ENCODE measurements at places on chromosomes 7 and 10.

DNA sequence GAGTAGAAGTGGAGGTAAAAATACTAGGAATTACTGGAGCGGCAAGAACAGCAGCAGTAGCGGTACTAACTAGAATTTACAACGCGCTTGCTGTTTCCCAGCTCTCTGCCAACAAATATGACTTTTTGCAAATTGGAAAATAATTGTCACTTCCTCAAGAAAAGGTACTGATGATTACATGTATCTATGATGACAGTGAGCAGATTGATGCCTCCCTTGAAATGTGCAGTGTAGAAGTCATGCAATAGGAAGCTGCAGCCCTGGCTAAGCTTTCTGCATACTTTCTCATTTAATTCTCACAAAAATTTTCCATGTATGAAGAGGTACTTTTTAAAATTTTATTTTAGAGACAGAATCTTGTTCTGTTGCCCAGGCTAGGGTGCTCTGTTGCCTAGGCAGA lies 49.9 kb downstream of the ANK3 start:
- DNase-seq, result no peak

GRCh38 chr10:4189281-4189680 lies 404.3 kb upstream of the KLF6 start:
- DNase-seq, result no peak

DNA sequence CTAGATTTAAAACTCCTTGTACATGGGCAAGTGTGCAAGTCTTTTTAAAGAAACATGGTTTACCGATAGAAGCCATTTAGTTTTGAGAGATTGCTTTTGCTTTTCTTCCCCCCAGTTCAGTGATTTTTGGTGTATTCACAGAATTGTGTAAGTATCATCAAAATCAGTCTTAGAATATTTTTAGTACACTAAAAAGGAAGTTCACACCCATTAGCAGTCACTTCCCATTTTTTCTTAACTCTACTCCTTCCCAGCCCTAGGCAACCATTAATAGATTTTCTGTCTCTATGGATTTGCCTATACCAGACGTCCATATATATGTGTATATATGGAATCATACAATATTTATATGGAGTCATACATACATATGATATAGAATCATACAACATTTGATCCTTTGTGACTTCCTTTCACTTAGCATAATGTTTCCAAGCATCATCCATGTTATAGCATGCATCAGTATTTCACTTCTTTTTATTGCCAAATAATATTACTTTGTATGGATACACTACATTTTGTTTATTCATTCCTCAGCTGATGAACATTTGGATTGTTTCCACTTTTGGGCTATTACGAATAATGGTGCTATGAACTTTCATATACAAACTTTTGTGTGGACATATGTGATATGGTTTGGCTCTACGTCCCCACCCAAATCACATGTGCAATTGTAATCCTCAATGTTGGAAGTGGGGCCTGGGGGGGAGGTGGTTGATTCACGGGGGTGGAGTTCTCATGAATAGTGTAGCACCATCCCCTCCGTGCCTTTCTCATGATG lies 16.5 kb upstream of the ARL4A start:
- no peak for DNase-seq

DNA sequence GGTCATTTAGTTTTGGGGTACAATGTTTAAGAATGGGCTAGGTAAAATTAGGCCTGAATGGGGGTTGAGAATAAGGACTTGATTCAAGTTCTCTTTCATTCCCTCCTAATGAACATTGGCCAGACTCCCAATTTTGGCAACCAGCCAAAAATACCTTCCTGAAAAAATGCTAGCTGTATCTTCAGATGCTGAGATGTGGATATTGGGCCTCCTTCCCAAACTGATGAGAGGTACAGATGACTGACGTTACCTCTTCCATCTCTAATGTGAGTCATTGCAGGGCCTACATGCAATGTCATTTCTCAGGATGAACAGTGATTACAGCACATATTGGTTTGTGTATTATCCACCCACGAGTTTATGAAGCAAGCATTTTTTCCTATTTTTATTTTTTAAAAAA lies 151.6 kb downstream of the SND1 start:
- no peak for DNase-seq

DNA sequence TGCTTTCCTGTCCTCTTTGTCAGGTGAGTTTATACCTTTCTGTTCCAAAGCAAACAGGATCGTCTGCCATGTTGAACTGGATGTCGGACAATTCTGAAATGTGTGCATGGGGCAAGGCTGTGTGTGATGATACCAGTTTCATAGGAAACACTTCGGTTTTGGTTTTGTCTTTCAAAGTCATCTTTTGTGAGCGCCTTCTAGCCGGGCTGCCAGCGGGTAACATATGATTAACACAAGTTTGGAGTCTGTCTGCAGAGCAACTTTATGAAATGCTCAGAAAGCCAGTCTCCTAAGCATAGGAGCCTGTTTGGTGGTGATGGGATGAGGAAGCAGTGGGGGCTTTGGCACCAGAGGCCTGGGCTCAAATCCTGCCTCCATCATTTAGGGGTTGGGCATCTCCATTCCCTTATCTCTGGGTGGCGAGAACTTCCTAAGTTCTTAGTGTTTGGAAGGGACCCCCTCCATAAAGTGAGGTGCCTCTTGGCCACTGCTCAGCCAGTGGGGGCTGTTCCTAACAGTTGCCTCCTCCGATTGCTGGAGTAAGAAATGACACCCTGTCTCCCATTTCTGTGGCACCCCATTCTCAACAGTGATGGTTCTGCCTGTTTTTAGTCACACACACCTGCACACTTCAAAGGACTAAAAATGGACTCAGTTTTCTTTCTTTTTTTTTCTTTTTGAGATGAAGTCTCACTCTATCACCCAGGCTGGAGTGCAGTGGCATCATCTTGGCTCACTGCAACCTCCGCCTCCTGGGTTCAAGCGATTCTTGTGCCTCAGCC lies 36.8 kb downstream of the CUX1 start:
- no peak for DNase-seq

DNA sequence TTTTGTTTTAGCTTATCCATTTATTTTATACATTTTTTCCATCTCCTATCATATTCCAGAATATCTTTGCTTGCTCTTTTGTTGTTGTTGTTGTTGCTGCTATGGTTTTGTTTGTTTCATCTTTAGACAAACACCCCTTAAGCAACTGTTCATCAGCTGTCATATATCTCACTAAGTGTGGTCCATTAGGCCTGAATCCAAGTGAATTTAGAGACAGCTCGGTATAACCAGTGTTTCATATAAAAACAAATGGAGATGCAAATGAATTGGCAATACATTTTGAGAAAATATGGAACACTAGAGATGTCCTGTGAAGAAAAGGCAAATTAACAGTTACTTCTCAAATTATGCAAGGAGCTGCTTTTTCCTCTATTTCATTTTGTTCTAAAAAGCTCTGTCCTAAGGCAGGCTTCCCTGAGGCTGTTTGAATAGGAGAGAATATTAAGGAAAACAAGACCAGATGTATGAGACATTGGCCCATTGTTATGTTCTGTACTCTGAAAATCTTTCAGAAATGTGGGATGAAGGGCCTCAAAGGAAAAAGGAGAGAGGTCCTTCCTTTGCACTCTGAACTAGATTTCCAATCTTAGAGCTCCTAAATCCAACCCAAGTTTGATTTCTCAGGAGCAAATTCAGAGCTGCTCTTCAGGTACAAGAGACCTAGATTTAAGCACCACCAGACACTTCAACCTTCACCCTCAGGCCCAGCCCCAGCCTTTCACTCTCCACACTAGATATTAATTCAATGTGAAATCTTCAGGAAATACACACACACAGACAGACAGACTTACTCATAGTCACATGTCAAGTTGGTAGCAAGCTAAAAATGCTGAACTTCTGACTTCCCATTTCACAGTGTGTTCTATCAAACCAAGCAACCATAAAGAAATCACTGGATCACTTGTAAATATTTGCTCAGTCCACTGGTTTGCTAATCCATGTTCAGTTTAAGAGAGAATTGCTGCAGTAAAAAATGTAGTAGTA lies 5.4 kb downstream of the TFEC start:
- DNase-seq, result no peak

GRCh38 chr10:71999360-72000072 lies 35.3 kb downstream of the CHST3 start:
- no peak for DNase-seq

GRCh38 chr10:95312257-95312656 lies 21.5 kb upstream of the PDLIM1 start:
- DNase-seq, result no peak

DNA sequence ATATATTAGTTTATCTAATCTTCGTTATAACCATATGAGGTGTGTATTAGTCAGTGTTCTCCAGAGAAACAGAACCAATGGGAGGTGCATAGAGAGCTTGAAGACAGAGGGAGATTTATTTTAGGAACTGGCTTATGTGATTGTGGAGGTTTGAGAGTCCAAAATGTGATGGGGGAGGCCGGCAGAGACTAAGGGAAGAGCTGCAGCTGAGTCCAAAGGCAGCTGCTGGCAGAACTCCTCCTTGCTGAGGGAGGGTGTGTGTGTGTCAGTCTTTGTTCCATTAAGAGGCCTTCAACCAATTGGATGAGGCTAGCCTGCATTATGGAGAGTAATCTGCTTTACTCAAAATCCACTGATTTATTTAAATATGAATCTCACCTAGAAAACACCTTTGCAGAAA lies 165.1 kb downstream of the SH3PXD2A start:
- DNase-seq, result no peak

DNA sequence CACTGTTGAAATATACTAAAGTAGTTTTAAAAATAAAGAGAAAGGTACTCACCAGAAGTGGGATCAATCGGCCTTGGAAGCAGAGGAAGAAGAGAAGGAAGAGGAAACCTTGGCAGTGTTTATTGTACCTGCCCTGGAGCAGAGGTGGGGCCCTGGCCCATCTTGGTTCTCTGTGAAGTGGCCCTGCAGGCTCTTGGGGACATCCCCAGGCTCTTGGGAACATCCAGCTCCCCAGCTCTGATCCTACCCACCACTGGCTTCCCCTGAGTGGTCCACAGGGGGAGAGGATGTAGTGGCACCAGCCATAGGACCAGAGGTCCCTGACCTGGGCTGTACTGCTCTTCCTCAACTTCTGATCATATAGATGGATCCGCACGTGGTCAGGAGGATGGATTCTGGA lies 22.3 kb upstream of the RET start:
- no peak for DNase-seq

- no peak for DNase-seq
These were observed 31.2 kb upstream of the ZNF438 start for GRCh38 chr10:31062856-31063255.

DNA sequence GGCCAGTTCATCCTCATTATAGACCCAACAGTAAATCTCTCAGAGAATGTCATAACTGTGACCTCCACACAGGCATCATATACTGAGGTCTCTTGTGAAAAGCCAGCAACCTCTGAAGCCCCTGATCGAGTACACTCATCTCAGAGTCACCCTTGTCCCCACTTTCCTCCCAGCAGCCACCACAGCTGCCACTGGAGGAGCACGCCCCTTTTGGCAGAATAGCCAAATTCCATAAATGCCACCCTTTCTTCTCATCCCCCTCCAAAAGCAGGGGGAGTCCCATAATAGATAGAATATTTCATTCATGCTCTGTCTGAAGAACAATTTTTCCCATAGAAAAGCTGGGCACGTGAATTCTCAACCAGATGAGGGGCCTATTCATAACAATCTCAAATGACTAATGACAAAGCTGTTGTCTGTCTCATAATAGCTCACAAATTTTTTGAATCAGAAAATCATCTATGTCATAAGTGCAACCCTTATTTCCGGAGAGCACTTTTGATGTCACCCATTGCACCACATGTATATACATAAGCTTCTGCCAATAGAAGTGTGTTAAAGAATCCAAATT lies 47.4 kb downstream of the SGMS1 start:
- DNase-seq, result no peak

DNA sequence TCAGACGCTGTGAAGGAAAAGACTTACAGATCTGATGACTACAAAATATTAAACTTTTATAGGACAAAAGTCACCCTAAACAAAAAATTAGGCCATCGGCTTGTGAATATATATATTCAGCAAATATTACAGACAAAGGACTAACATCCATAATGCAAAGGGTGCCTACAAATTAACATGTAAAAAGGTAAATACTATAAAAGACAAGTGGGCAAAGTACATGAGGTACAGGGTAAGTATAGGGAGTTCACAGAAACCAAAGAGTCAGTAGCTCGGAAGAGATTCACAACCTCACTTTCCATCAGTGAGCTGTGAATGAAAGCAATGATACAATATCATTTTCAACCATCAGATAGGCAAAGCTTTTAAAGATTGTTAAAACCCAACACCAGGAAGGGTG lies 16.7 kb upstream of the KLF14 start:
- no peak for DNase-seq

DNA sequence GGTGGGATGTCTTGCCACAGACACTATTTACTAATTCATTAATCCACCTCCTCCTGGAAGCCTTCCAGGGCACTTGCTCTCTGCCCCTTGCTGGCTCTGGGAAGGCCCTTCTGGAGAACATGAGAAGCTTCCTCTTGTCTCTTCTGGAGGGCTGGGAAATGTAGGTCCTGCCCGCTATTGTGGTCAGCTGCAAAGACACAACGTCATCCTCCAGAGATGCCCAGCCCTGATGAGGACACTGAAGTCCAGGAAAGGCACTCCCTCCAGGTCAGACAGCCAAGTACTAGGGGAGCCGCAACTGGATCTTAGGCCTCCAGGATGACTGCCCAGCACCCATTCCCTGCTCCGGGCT lies 9.6 kb upstream of the TACR2 start:
- DNase-seq, result no peak

- no peak for DNase-seq
These were observed 1.4 kb downstream of the FAM3C start for GRCh38 chr7:121394709-121395140.

GRCh38 chr10:100873146-100873826 lies 39.5 kb upstream of the SLF2 start:
- no peak for DNase-seq

GRCh38 chr10:4526311-4526731 lies 299.7 kb upstream of the AKR1E2 start:
- DNase-seq, result no peak

DNA sequence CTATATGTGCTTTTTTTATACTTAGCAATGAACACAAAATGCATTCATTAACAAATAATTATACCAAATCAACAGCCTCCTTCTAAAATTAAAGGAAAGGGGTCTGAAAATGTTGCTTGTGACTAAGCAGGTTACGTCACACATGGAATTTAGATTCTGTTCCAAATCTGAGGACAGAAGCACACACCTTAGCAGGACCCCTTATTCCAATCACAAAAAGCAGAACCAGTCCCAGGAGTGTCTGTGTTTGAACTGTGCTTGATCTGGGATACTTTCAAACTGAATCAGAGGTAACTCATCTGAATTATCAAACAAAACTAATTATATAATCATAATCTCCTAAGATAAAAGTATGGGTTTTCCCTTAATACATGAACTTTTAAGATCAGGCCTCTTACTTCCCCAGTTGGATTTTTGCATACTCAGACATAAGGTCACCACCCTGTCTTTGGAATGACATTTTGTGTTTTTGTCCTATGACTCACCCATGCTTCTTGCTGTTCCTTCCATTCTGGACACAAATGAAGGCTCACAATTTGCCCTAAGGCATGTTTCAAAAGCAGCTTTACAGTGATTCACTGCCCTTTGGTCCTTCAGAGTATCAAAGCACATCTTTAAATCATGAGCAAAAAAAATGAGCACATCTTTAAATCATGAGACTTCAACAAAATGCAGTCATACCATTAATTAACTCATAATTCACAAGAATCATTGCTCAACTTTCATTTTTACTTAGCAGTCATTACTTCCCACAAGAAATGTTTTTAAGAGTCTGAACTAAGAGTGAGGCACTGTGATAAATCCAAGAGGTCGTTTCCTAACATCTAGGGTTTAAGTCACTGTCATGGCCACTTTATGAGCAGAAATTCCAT lies 35.5 kb downstream of the SEMA3C start:
- no peak for DNase-seq

- DNase-seq, result no peak
These were observed 124.3 kb downstream of the NRCAM start for GRCh38 chr7:108331971-108332370.

- no peak for DNase-seq
These were observed 1.9 kb downstream of the RNF32 start for GRCh38 chr7:156642306-156643045.
